Cardiac fibroblast (primary cell): ENCODE measurements at places on chromosomes 16 and 17.

- DNase-seq, result no peak
These were observed 38.2 kb upstream of the ALDH3A2 start for GRCh38 chr17:19610311-19610710.

GRCh38 chr16:24681793-24682192, 47.7 kb upstream of the TNRC6A start:
- peak; percentile 54 for DNase-seq

- no peak for DNase-seq
These were observed 381.0 kb upstream of the TNRC6C start for GRCh38 chr17:77577491-77577890.

GRCh38 chr16:29306201-29306600, 100.3 kb downstream of the NPIPB11 start:
- DNase-seq, result no peak

GRCh38 chr17:21387616-21388015, 11.5 kb downstream of the KCNJ12 start:
- DNase-seq, result no peak

DNA sequence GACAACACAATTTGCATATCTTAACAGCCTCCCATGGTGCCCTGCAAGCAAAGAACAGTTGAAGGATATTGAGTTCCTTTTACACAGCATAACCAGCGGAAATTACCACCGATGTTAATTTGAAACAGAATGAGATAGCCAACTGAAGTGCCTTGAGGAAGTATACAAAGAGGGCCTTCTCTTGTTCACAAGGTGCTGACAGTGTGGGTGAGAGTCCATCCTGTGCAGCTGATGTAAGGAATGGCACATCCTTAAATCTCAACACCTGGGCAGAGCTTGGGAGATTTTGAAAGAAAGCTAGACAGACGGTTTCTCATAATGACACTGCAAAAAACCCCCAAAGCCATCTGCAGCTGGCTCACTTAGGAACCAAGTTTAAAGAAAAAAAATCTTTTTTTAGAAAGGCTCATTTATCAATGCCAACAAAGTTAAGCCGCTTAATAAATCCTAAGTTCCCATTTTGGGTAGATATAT, 818.6 kb downstream of the KCNJ2 start:
- DNase-seq, result no peak
